IPS DF 6.9 (cell line): ENCODE measurements at places on chromosomes 7 and 10.

GRCh38 chr7:42070068-42070467 is 166.9 kb downstream of the GLI3 start:
- DNase-seq: no peak

- DNase-seq: no peak
These were observed 335.8 kb downstream of the PRPF18 start for GRCh38 chr10:13922586-13922985.

- DNase-seq: no peak
These were observed 115.3 kb upstream of the TCF7L2 start for GRCh38 chr10:112834751-112835181.

DNA sequence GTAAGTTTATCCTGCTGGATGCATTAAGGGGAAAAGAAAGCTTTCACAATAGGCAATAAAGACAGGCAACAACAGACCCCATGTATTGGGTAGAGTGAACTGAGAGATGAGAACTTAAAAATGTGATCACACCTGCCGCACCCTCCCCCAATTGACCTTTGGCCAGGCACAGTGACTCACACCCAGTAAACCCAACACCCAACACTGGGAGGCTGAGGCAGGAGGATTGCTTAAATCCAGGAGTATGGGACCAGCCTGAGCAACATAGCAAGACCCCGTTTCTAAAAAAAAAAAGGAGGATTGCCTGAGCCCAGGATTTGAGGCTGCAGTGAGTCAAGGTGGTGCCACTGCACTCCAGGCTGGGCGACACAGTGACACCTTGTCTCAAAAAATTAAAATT is 86.9 kb downstream of the MPP7 start:
- DNase-seq: no peak

GRCh38 chr7:38833329-38833728 is 75.7 kb downstream of the VPS41 start:
- no peak for DNase-seq

- no peak for DNase-seq
These were observed 410.5 kb downstream of the PAXIP1 start for GRCh38 chr7:154592388-154592787.

GRCh38 chr10:128527711-128528110 is 401.5 kb upstream of the MKI67 start:
- no peak for DNase-seq

DNA sequence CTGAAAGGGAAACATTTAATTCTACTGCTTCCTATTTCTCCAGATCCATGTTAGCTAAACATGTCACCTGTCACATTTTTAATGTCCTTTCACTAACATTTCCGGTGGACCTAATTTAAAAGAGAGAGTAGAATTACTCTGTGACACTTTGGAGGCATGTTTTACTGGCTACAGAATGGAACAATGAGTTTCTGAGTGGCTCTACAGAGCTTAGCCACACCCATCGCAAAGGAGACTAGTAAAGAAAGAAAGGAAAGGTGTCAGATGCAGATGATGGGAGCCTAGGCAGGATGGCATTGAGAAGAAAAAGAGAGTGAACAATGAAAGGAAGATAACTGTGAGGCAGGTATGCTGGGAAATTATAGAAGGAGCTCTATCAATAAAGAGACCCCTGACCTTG is 35.9 kb downstream of the NDUFB2 start:
- no peak for DNase-seq

- no peak for DNase-seq
These were observed 378.8 kb upstream of the C7orf33 start for GRCh38 chr7:148211740-148212151.

GRCh38 chr7:115340828-115341227 is 418.9 kb downstream of the MDFIC start:
- DNase-seq: no peak

- no peak for DNase-seq
These were observed 464.7 kb upstream of the IGFBP3 start for GRCh38 chr7:46385662-46386309.
